ENCODE measurements at places on chromosomes 5 and 9.

DNA sequence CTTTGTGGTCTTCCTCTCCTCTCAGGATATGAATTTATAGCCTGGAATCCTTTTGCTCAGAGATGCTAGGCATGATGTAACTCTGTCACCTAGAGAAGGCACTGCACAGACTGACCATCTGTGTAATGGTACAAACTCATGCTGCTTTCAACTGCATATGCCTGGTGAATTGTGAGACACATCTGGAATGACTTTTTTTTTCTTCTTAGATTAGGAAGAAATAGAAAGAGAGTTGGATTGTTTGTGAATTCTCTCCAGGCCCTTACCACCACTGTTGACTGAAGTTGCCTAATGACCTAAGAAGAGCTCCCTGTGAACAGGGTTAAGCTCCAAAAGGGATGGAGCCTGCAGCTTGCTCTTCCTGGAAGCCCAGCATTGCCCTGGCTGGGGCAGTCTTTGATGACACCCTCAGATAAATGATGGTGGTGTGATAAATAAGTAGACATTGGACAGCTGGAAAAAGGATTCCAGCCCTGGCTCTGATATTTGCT, 47.8 kb upstream of the TRIM32 start:
- DNase-seq, result no peak

GRCh38 chr9:123604861-123605260, 248.9 kb downstream of the CRB2 start:
- DNase-seq, result no peak

DNA sequence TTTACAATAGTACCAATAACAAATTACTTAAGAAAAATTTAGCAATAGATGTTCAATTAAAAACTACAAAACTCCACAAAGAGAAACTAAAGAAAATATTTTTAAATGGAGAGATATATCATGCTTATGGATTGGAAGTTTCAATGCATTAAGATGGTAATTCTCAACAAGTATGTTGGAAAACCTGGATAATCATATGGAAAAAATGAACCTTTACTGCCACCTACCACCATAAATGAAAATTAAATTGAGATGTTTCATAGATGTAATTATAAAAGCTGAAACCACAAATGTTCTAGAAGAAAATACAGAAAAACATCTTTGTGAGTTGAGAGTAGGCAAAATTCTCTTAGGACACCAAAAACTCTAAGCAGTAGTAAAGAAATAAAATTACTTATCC, 121.7 kb downstream of the ANKRD18B start:
- DNase-seq, result no peak

- DNase-seq, result peak; percentile 55
These were observed at the start of gene PRR16 for GRCh38 chr5:120463991-120464626. TSS of gene PRR16 (plus strand) at chr5:120464300.

DNA sequence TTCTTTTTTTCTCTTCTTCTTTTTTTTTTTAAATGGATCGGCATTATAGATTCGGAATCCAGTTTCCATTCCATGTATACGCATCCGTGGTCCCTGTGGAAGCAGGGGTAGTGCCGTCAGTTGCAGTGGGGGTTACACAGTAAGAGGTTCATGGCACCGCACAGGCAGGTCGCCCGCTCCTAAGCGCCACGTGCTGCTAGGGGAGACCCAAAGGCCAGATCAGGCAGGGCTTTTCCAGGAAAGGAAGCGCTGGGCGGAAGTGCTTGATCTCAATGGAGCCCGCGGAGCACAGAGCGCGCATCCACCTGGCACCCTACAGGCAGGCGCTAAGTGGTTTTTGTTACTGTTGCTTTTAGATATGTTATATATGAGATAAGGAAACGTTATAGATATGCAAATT, 174.8 kb upstream of the OR13F1 start:
- no peak for DNase-seq

- DNase-seq, result no peak
These were observed 39.6 kb upstream of the DMXL1 start for GRCh38 chr5:119031011-119031886.

DNA sequence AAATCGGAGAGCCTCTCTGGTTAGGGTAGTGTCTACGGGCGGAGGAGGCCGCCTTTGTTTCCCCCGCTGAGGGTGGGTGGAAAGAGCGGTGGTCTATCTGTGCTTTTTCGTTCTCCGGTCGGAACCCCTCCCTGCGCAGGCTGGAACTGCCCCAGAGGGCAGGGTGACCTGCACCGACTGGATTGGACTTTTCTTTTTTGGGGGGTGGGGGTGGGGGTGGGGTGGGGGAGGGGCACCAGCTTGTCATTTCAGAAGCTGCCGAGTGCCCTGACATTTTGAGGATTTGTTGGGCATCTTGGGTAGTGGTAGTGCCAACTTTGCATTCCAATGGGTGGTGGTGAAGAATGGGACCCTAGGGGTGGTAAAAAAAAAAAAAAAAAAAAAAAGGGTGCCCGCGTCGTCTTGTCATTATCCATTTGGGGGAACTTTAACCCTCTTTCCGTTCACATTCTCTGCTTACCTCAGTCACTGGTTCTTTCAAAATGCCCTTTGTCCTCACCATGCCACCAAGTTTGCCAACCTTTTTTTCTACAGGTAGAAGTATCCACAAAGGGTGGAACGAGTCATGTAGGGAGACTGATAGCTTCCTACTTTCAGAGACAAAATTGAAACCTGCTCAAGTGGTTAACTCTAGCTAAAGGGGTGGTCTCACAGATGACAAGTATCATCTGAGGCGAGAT, 1.3 kb downstream of the UBE2R2 start:
- DNase-seq, result no peak

DNA sequence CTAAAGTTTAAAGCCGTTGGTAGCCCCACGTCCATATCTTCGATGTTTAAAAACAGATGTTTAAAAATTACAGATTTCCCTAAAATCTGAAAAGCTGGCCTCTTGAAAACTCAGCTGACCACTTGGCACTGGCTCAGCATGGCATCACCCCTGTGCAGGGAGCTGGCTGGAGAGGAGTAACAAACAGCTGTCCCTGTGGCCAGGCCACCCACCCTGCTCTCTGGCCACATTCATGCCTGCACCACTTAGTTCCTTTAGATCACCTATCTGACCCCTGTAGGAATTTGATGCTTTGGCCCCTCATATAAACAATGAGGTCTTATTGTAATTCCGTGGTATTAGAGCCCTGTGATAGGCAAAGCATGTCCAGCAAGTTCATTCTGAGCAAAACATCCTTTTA, 107.5 kb downstream of the FRMD3 start:
- DNase-seq, result peak; percentile 62

- DNase-seq, result no peak
These were observed 103.5 kb downstream of the ANGPTL2 start for GRCh38 chr9:127018935-127019334.

GRCh38 chr9:120040896-120041295, 539.1 kb downstream of the CDK5RAP2 start:
- no peak for DNase-seq

- no peak for DNase-seq
These were observed 92.5 kb downstream of the SIL1 start for GRCh38 chr5:139105621-139106071.

- no peak for DNase-seq
These were observed 2.0 kb downstream of the MATR3 start for GRCh38 chr5:139295346-139296057.

GRCh38 chr5:60018091-60018490, 124.6 kb upstream of the PDE4D start:
- DNase-seq, result no peak

DNA sequence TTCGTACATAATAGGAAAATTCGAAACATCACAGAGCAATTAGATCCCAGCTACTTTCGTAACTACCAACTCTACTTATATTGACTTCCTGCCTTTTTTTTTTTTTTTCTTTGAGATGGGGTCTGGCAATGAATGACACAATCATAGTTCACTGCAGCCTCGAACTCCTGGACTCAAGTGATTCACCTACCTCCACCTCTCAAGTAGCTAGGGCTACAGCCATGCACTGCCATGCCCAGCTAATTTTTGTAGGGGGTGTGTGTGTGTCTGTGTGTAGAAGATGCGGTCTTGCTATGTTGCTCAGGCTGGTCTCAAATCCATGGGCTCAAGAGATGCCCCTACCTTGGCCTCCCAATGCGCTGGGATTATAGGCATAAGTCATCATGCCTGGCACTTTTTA, 5.8 kb upstream of the PAIP2 start:
- no peak for DNase-seq

- DNase-seq, result no peak
These were observed 155.6 kb downstream of the PARP8 start for GRCh38 chr5:50822046-50822445.

DNA sequence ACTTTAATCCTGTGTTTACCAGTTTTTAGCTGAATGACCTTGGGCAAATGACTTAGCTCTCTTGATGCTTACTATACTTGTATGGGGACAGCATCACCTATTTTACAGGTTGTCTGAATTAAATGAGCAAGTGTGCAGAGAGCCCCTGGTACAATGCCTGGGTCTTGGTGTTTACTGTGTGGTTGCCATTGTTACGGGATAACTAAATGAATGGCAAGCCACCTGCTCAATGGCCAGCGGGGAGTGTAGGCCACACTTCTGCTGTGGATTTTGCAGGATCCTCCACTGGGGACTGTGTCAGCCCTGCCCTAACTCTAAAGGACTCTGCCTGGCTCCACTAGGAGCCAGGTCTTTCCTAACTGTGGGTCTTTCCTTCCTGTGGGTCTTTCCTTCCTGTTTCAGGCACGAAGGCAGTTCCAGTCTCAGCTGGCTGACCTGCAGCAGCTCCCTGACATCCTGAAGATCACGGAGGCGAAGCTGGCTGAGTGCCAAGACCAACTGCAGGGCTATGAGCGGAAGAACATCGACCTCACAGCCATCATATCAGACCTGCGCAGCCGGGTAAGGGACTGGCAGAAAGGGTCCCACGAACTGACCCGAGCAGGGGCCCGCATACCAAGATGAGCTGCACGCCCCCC, 10.3 kb upstream of the GLE1 start:
- DNase-seq, result peak; percentile 79

DNA sequence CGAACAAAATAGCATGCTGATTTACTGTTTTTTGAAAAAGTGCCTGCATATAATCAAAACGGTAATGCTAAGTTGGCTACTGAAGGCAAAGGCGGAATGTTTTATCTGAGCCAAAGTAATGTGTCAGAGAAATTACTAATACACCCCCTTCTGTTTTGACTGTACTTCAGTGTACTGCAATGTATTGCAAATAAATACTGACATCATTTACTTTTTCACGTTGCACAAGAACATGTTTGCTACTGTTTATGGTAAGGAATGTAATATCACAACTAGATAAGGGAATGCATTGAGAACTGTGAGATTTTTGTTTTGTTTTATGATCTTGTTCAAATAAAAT, 813 bp upstream of the AGTPBP1 start:
- DNase-seq, result no peak

GRCh38 chr5:174694611-174695010, 29.8 kb upstream of the MSX2 start:
- DNase-seq, result no peak

- no peak for DNase-seq
These were observed 16.6 kb downstream of the SPTLC1 start for GRCh38 chr9:92098638-92099037.

DNA sequence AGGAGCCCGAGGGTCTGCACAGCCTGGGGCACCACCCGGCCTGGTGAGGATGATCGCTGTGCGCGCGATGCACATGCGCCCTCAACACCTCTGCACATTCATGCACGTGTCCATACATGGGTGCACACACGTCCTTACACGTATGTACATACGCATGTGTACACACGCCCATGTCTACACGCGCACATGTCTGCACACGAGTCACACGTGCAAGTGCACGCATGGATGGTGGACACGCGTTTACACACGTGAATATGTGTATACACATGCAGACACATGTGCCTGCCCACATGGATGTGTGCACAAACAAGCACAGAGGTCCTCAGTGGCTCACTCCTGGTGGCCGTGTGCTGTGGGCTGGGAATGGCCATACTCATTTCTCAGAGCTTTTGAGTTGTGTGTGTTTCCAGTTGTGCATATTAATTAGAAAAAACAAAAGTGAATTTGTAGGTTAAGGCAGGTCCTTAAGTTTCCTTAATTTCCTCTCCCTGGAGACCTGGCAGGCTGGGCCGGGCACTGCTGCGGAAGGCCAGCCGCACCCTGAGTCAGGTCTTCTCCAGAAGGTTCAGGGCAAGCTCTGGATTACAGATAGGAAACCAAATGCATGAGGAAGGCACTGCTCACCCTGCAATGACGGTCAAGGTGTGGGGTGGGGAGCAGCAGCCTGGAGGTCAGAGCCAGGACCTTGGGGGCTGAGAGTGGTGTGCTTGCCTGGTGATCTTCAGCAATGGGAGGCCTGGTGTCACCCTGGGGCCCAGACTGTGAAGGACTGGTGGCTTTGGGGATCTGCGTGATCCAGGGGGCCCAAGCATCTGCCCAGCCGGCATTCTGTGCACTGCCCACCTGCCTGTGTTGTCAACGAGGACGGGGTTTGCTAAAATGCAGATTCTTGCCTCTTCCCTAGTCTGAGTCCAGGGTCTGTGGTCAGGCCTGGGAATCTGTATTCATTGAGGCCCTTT, 1.3 kb upstream of the RNU6ATAC start:
- DNase-seq, result peak; percentile 81

GRCh38 chr5:111856876-111857466, 100.0 kb upstream of the NREP start:
- DNase-seq, result no peak

DNA sequence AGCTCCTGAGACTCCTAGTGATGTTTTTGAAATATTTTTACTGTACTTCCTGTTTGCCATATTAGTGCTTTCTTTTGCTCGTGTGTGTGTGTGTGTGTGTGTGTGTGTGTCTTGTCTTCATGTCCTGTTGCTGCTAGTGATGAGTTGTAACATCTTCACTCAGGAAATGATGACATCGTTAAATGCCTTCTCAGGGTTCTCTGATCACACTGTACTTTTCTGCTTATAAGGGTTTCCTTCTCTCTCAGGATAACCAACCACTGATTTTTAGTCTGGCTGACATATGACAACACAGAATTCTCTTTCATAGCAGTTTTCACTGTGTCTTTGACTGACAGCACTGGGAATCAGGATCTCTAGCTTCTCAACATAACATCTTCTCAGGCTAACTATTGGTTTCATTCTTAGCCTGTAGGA, 16.1 kb downstream of the SV2C start:
- no peak for DNase-seq

DNA sequence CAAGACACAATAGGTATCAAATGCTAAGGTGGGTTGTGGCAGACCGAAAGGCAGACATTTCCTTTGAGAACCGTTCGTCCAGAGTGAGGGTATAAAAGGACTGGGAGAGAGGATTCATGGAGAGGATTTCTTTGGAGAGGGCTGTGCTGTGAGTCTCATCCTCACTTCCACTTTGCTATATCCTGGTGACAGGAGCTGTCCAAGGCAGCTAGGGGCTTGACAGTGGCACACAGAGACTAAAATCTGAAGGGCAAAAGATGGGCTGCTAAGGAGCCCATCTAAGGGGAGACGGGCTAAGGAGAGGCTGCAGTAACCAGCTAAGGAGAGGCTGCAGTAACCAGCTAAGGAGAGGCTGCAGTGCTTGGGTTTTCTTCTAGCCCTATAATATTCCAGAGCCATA, 214.0 kb upstream of the ADRA1B start:
- no peak for DNase-seq

GRCh38 chr5:148659641-148660345, 5.5 kb upstream of the HTR4 start:
- no peak for DNase-seq

GRCh38 chr5:130189961-130190360, 285.7 kb downstream of the CHSY3 start:
- DNase-seq, result no peak

Data from adrenal gland (tissue), 19 donors.